ENCODE measurements at places on chromosomes 11 and 22. TPM values are rescaled to one million over a fixed set of nuclear protein-coding genes. Genes with fewer than 3 reads are reported as not detected.

Gene PRR5L
- total RNA-seq, result 0.63 TPM

Gene FAM180B
- 1.0 TPM for total RNA-seq

Gene NRXN2
- 135 TPM for total RNA-seq

Gene TMEM138
- total RNA-seq, result 24.5 TPM

Gene TMEM191C
- 3.0 TPM for total RNA-seq

Gene CRYBB2
- total RNA-seq, result 0.29 TPM

Gene TENM4
- total RNA-seq, result 24.6 TPM

Gene IGLL5
- not detected for total RNA-seq

Gene HBE1
- total RNA-seq, result not detected

Gene TRIM49B
- not detected for total RNA-seq

Gene OR52H1
- 0.83 TPM for total RNA-seq

Gene A4GALT
- total RNA-seq, result 14.8 TPM

Gene BARX2
- total RNA-seq, result not detected

Gene SYTL2
- total RNA-seq, result 4.1 TPM

Gene MUC15
- 1.1 TPM for total RNA-seq

Gene PLEKHB1
- total RNA-seq, result 4.6 TPM

Gene IL10RA
- 1.1 TPM for total RNA-seq

Gene NAALADL1
- 2.4 TPM for total RNA-seq

Gene SHISA8
- total RNA-seq, result 0.39 TPM

Gene NFAM1
- 0.16 TPM for total RNA-seq

Gene MUC6
- 0.82 TPM for total RNA-seq

Gene OOSP2
- not detected for total RNA-seq

Gene PAMR1
- 0.38 TPM for total RNA-seq

Gene OSBP2
- 6.1 TPM for total RNA-seq

Gene OR6T1
- 0.27 TPM for total RNA-seq

Gene CRYBB3
- total RNA-seq, result not detected

Gene C11orf86
- not detected for total RNA-seq

Gene MMP27
- total RNA-seq, result not detected

Gene SGSM1
- 0.15 TPM for total RNA-seq

Gene MS4A15
- not detected for total RNA-seq

Gene WT1
- 0.21 TPM for total RNA-seq

Gene VWA5A
- total RNA-seq, result 17.9 TPM

Gene CCDC87
- total RNA-seq, result 0.69 TPM

Gene CATSPER1
- not detected for total RNA-seq

Gene CHST1
- total RNA-seq, result 2.4 TPM

Gene ZNF215
- total RNA-seq, result 2.5 TPM

Gene OR2D2
- not detected for total RNA-seq

Gene ARRB1
- total RNA-seq, result 15.8 TPM

Gene PAK1
- 41.3 TPM for total RNA-seq

All from motor neuron (in vitro differentiated cells).